ENCODE measurements at places on chromosomes 6 and 20. TPM values are rescaled to one million over a fixed set of nuclear protein-coding genes. Genes with fewer than 3 reads are reported as not detected.

DNA sequence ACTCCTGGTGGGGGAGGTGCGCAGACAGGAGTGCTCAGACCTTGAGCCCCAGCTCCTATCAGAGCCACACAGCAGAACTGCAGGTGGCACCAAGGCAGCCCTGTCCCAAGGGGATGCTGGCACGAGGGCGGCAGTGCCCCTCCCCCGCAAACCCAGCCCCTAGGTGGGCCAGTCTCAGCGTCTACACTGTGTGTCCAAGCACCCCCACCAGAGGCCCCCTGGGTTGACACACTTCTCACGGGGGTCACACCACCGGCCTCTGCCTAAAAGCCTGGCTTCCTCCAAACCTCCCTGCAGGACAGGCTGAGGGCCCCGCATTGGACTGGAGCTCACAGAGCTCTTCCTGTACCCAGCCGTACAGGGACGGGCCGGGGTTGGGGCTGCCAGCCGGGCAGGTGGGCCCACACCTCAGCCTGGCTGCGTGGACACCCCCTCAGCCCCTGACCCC lies 8.1 kb downstream of the SLC2A4RG start:
- H3K27me3 ChIP-seq, result no peaks in the 10 kb centered on the region
- H3K4me1 ChIP-seq, result peaks cover 21% of the 10 kb centered on the region
- no peak overlapping the region for H3K4me3 ChIP-seq
- no peak for DNase-seq
- no peak overlapping the region for H3K27ac ChIP-seq

DNA sequence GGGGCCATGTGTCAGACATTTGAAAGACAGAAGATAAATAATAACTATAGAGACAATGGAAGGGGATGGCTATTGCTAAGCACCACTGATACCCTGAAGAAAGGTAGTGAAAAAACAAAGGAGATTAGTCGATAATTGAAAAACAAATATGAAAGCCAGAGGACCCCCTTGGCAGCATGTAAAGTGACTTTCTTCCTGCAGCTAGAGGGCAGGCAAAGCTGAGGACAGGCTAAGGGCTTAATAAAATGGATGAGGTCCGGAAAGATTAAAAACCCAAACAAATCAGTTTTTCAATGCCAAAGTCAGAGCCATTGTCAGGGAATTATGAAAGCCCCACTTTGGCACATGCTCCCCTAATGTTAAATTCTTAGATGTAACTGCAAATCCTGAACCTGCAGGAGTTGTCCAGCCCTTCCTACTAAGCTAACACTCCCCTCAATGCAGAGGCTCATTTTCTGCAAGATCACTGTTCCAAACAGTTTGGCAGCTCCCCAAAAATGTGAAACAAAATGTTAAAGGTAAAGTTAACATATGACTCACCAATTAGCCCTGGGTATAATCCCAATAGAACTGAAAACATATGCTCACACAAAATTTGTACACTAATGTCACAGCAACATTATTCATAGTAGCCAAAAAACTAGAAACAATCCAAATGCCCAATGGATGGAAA lies 1177.9 kb downstream of the GRIK2 start:
- no peaks in the 10 kb centered on the region for H3K27me3 ChIP-seq
- H3K27ac ChIP-seq, result no peak overlapping the region
- H3K36me3 ChIP-seq, result no peaks in the 10 kb centered on the region
- no peaks in the 10 kb centered on the region for H3K4me1 ChIP-seq

DNA sequence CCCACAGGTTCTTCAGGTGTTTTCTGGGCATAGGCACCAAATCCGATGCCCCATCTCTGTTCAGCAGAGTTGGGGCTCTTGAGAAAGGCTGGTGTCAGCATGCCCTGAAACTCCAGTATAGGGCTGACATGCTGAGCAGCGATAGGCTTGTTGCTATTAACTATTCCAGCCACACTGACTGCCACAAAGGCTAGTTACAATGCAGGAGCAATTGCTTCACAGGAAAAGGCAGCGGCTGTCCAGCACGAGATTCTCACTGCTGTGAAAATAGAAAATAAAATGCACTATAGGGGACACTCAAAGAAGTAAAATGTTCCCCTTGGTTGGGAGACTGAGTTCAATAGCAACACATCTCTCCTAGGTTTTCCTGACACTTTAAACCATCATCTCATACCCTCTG lies 112.4 kb downstream of the BFSP1 start:
- no peak overlapping the region for H3K4me3 ChIP-seq
- H3K36me3 ChIP-seq, result no peaks in the 10 kb centered on the region
- H3K27me3 ChIP-seq, result peaks cover 2% of the 10 kb centered on the region
- no peak for DNase-seq

DNA sequence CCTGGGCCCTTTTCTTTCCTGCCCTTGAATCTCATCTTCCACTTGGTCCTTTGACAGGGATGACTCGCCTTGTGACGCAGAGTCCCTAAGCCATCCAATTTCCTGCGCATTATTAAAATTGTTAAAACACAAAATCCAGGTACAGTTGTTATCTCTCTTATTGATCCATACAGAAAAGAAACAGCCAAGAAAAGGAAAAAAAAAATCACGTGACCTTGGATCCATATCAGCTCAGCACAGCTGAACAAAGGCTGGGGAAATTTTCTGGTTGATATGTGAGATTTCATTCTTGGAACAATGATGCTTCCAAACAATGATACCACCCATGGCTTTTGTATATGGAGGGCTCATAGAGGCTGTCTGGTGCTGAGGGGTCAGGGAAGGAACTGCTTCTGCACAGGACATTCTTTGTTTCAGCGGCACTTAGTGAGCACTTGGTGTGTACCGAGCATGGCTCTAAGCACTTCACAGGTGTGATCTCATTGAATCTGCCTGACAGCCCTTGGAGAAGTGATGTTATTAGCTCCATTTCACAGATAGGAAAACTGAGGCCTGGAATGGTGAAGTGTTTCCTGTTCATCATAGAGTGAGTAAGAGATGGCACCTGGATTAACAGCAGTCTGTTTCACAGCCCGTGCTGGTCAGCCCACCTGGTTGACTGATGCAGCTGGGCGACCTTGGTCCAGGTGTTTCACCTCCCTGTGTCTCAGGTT lies 155.0 kb upstream of the SULF2 start:
- no peak overlapping the region for H3K4me3 ChIP-seq
- no peaks in the 10 kb centered on the region for H3K36me3 ChIP-seq

GRCh38 chr6:47403801-47404200 lies 73.8 kb upstream of the CD2AP start:
- H3K4me3 ChIP-seq, result no peak overlapping the region
- no peak overlapping the region for H3K27ac ChIP-seq
- DNase-seq, result no peak
- H3K27me3 ChIP-seq, result no peaks in the 10 kb centered on the region
- H3K4me1 ChIP-seq, result no peaks in the 10 kb centered on the region

DNA sequence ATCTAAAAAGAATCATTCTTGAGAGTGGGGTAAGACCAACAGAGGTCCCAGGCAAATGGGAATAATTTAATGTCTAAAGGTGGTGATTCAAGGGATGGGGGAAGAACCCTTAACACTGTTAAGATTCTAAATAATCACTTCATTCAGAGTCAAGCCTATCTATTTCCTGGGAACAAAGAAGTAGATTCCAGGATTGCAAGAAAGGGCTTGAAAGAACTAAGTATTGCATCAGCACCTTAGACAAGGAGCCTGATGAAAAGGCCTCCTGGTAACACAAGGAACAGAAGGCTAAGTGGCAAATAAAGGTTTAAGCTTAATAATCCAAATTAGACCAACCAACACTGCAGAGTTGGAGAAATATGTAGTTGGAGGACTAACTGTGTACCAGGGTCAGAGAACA lies 620.7 kb upstream of the BTBD3 start:
- no peaks in the 10 kb centered on the region for H3K27me3 ChIP-seq
- no peak overlapping the region for H3K4me3 ChIP-seq
- no peaks in the 10 kb centered on the region for H3K4me1 ChIP-seq
- H3K27ac ChIP-seq, result no peak overlapping the region

- no peaks in the 10 kb centered on the region for H3K27me3 ChIP-seq
- H3K27ac ChIP-seq, result peak overlapping the region; percentile 4
- peak; percentile 15 for DNase-seq
- H3K36me3 ChIP-seq, result peaks cover 3% of the 10 kb centered on the region
- no peak overlapping the region for H3K4me3 ChIP-seq
Observed at GRCh38 chr20:5153612-5154542, 27.1 kb downstream of the CDS2 start.

- H3K27me3 ChIP-seq, result no peaks in the 10 kb centered on the region
- peaks cover 79% of the 10 kb centered on the region for H3K4me1 ChIP-seq
- H3K27ac ChIP-seq, result no peak overlapping the region
- DNase-seq, result peak; percentile 59
- H3K4me3 ChIP-seq, result peak overlapping the region; percentile 30
- H3K36me3 ChIP-seq, result no peaks in the 10 kb centered on the region
Observed at GRCh38 chr6:156883497-156884252, 106.5 kb downstream of the ARID1B start.

DNA sequence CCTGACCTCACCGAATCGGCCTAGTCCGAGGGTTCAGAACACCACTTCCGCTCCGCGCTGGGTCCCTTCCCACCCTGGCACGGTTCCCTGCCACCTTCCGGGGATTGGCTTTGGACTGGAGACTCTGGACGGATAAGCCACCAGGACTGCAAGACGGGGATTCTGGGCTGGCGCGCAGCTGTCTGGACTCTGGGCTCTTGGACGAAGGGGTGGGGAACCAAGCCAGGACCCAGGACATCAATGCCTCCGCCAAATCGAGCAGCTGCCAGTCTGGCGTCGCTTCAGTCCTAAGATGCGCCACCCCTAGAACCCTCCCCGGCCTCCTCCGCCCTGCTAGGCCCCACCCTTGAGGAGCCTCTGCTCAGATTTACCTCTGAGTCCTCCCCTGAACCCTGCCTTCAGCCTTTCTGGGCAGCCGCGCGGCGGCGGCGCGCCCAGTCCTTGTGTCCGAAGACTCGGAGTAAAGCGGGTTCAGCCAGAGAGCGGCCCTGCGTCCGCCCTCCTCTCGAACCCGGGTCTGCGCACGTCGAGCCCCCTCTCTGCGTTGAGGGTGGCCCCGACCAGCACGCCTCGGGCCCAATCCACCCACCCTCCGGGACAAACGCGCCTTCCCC lies 1.2 kb downstream of the KCNK17 start:
- no peak overlapping the region for H3K27ac ChIP-seq
- DNase-seq, result no peak
- H3K4me3 ChIP-seq, result no peak overlapping the region
- H3K27me3 ChIP-seq, result peaks cover 36% of the 10 kb centered on the region
- H3K36me3 ChIP-seq, result no peaks in the 10 kb centered on the region

- H3K4me3 ChIP-seq, result no peak overlapping the region
- no peaks in the 10 kb centered on the region for H3K27me3 ChIP-seq
- DNase-seq, result no peak
- H3K36me3 ChIP-seq, result no peaks in the 10 kb centered on the region
- no peak overlapping the region for H3K27ac ChIP-seq
- no peaks in the 10 kb centered on the region for H3K4me1 ChIP-seq
Observed at GRCh38 chr6:113318575-113318917, 538.6 kb upstream of the MARCKS start.

DNA sequence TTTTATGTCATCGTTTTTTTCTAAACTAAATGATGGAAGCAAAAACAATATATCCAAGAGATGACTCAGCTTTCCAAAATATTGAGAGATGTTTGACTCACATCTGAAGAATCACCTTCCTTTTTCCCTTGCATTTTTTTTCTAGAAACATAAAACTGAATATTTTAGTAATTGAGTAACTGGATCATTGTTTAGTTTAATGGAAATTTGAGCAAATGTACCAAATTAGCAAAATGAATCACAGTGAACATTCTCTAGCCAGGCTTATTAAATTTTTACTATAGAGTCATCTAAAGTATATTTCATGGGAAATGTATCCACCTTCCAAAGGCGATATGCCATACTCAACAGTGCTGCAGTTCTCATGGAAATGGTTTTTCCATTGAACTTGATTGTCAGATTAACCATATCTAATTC lies 145.5 kb downstream of the TENT5A start:
- H3K4me1 ChIP-seq, result no peaks in the 10 kb centered on the region
- DNase-seq, result no peak
- no peak overlapping the region for H3K4me3 ChIP-seq
- no peak overlapping the region for H3K27ac ChIP-seq
- H3K27me3 ChIP-seq, result no peaks in the 10 kb centered on the region

GRCh38 chr6:90544081-90544480 lies 42.8 kb downstream of the MAP3K7 start:
- no peak overlapping the region for H3K27ac ChIP-seq
- H3K27me3 ChIP-seq, result no peaks in the 10 kb centered on the region
- no peak for DNase-seq
- peaks cover 24% of the 10 kb centered on the region for H3K36me3 ChIP-seq

DNA sequence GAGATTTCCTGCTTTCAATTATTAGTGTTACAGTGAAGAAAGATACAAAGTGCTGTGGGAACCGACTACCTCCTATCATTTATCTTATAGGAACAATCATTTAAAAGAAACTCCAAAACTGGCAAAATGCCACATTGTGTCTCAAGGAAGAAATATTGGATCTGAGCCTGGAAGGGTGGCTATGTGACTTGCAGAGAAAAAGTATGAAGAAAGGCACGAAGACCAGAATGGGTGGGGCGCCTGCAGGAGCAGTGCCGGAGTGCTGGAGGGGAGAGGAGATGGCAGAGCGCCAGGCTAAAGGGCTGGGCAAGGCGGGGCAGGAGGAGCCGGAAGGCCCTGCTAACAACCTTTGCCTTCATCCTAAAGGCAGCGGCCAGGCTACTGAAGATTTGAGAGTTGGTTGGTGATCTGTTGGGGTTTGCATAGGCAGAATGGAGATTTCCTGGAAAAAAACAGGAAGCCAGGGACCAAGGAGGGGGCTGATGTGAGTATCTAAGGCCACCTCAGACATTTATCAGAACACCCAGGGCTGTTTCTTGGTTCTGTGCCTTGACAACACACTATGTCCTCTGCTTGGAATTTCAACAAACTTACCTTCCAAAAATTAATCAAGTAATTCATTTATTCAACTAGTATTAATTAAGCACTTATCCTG lies 125.6 kb downstream of the MAFB start:
- H3K27me3 ChIP-seq, result peaks cover 2% of the 10 kb centered on the region
- H3K4me1 ChIP-seq, result no peaks in the 10 kb centered on the region
- H3K27ac ChIP-seq, result no peak overlapping the region
- no peak for DNase-seq
- H3K4me3 ChIP-seq, result no peak overlapping the region

DNA sequence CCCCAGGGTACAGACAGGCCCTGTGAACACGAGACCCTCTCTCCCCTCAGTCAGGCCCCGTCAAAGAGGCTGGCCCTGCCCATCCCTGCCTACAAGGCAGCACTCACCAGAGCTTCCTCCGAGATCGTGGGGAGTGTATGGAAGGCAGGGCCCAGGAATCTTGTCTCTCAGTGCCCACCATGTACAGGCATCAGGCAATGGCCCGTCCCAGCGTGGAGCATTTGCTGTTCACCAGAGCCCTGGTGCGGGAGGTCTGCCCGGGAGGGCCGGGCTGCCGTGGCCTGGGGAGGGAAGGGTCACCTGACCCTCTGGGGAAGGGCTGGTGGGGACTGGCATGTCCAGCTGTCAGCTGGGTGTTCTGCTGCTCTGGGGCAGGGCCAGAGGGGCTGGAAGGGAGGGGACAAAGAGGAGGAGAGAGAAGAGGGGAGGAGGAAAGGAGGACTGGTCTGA lies at the start of gene IP6K3:
Gene IP6K3 (minus strand): TSS at position 255 of the 450 bp plus-strand sequence. CDS start 11,429 bp downstream, outside the sequence.
- H3K27ac ChIP-seq, result no peak within 1 kb of the TSS
- H3K36me3 ChIP-seq, result no peaks in the 10 kb centered on the region
- peaks cover 2% of the 10 kb centered on the region for H3K4me1 ChIP-seq
- no peak for DNase-seq

The NRN1 gene
- 5.9 TPM for total RNA-seq

The CCN2 gene
- total RNA-seq, result not detected

The VGLL2 gene
- total RNA-seq, result not detected

The SSTR4 gene
- total RNA-seq, result not detected

The DEFB132 gene
- not detected for total RNA-seq

The UQCC2 gene
- 128 TPM for total RNA-seq

The BPIFB2 gene
- total RNA-seq, result not detected

The TPBG gene
- not detected for total RNA-seq
